ENCODE measurements at places on chromosomes 6 and 20.

- no peak for DNase-seq
Observed at GRCh38 chr20:45951925-45952834, 17.7 kb downstream of the PCIF1 start.

GRCh38 chr6:38057994-38058393 lies 238.5 kb downstream of the ZFAND3 start:
- DNase-seq: no peak

DNA sequence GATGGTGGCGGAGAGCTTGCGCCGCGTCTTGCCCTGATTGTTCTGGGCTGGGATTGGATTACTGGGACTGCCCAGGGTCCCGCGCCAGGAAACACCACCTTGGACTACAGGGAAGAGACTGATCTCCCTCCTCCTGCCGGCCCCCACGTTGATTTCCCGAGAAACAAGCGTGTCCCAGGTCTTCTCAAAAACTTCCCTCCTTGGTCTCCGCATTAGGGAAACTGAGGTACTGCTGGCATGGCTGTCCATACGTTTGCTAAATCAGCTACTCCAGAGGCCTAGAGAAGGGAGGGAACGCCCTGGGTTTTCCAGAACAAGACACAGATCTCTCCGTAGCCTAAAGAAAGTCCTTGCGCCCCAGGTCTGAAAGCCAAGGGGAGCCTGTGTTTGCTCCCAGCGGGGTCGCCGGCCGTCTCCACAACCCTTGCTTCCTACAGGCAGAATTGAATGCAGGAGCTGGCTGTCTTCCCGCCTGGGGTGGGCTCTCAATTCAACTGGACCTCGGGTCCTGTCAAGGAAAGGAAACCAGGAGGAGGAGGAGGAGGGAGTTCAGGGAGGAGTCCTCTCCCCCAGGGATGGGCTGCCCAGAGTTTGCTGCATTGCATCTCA lies 29.2 kb downstream of the TFAP2A start:
- DNase-seq: no peak

GRCh38 chr6:15131651-15132061 lies 114.2 kb upstream of the JARID2 start:
- no peak for DNase-seq

- DNase-seq: no peak
Observed at GRCh38 chr6:35967076-35967774, 46.3 kb upstream of the SRPK1 start.

- no peak for DNase-seq
Observed at GRCh38 chr6:117371492-117371891, 54.2 kb downstream of the ROS1 start.

DNA sequence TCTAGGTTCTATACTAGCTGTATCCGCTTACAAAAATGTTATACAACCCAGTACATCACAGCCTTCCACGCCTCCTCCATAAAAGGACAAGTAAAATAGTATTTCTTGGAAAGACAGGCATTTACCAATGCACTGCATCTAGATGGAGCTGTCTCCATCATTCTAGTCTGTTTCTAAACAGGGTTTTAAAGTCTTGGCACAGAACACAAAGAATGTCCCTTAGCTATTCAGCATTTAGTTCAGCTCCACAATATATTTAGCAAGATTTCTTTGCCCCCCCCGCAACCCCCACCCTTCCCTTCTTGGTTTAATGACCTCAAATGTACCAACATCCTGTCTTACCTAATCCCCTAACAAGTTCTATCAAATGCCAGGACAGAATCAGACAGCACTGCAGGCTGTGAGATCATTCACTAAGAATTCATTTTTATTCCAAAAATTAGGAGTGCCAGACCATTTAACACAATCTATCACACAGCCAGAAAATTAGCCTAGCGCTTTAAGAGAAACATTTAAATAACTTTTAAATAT lies 198.6 kb downstream of the BACH2 start:
- no peak for DNase-seq

DNA sequence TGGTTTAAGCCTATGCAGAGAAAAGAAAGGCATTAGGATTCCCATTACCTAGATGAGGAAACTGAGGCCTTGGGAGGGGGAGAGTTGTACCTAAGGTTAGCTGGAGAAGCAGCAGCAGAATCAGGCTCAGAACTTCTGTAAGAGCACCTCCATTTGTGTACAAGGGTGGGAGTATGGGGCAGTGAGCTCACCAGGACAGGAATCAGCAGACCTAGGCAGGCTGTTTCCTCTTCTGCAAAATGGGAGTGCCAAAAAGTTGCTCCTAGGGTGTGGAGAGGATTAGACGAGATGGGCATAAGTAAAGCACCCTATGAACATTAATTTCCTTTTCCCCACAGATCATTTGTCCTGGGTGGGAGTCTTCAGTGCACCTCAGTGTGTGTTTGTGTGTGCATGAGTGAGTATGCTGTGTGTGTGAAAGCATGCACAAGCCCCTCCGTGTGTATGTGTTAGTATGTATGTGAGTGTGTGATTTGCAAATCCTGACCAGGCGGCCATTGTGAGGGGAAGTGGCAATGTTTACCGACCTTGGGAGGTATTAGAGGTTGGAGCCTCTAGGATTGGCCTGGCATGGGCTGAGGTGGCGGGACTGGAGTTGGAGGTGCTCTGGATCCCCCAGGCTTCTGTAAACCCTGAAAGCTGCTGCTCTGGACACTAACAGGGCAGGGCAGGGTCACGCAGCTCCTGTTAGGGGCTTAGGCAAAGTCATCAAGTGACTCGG lies 78.8 kb downstream of the VEGFA start:
- DNase-seq: no peak

- no peak for DNase-seq
Observed at GRCh38 chr6:131910219-131910589, 41.0 kb downstream of the CCN2 start.

DNA sequence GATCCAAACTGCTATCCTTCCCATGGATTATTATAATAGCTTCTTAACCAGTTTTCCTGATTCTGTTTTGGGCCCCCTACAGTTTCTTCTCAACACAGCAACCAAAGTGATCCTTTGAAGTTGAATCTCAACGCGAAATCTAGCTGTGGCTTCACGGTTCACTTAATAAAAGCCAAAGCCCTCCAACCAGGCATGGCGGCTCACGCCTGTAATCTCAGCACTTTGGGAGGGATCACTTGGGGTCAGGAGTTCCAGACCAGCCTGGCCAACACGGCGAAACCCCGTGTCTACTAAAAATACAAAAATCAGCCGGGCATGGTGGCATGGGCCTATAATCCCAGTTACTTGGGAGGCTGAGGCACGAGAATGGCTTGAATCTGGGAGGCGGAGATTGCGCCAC lies 3.3 kb downstream of the RMND1 start:
- DNase-seq: no peak

DNA sequence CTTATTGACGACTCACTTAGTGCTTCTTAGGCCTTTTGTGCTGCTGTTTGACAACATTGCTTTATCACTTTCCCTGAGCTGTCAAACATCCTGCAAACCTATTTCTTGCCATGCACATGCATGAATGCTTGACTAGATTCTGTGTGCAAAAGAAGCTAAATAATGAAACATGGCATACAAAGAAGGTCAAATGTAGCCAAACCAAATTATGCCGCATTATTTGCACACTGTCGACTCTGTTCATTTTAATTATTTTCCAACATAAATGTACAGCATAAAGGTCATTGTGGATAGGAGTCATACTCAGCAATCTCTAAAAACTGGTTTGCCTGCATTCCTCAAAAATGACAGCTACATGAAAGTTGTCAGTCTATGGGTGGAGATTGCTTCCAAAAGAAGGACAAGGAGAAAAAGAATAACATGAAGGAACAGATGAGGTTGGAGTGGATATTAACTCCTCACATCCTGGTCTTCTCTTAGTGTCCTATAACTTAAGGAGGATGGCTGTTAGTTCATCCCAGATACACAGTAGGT lies 123.1 kb upstream of the STXBP5 start:
- no peak for DNase-seq

- no peak for DNase-seq
Observed at GRCh38 chr6:18491308-18492045, 104.3 kb downstream of the RNF144B start.

DNA sequence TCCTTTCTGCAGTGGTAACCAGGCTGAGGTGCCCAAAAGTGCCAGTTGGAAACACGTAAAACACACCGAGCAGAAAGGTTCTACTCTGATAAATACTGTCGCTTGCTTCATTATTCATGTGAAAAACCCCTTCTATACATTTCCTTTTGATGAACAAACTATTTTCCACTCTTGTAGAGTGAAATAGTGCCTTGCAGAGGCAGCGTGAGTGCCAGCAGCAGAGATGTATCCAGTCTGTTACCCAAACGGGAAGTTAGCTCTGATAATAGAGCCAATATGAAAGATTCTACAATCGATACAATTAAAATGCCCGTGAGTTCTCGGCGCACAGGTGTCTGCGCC lies 1.5 kb downstream of the ZBTB46 start:
- no peak for DNase-seq
